NCI-H524 (cell line): ENCODE measurements at places on chromosomes 13 and 19.

DNA sequence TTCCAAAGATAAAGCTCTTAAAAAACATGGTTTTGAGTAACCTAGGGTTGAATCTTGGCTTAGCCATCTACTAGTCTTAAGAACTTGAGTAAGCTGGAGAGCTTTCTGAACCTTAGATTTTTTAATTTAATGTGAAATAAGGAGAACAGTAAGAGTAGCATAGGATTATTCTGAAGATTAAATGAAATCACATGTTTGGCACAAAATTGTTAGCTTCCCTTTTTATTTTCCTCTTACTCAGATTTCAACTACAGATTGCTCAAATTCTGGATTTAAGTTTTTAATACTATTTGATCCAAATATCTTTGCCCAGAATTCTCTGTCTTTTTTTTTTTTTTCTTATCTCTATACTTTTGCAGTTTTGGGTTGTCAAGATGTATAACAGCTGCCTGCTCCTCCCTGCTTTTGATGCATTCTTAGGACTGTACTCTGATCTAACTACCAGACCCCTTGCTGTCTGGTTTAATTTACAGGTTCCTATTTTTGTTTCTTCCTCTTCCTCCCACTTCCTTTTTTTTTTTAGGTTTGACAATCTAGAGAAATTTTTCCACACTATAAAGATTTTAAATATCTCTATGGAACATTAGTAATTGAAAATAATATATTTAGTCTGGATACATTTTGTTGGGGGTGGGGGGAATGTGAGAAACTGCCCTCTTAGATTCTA, 12.3 kb downstream of the POMP start:
- no peak for DNase-seq

DNA sequence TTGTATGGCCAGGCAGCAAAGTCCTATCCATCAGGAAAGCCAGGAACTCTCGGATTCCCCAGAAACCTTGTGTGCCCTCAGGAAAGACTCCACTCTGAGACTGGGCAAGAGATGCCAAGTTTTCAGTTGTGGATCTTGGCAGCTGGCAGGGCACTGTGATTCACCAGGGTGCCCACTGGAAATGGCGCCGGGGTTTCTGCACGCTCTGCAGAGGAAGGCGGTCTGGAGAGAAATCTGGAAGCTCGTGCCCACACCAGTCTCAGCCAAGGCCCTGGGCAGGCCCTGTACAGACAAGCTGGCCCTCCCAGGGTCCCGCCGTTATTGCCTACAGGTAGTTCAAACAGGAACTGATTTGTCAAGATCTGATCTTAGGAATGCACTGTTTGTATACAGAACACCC, 4.9 kb downstream of the NAPA start:
- no peak for DNase-seq

DNA sequence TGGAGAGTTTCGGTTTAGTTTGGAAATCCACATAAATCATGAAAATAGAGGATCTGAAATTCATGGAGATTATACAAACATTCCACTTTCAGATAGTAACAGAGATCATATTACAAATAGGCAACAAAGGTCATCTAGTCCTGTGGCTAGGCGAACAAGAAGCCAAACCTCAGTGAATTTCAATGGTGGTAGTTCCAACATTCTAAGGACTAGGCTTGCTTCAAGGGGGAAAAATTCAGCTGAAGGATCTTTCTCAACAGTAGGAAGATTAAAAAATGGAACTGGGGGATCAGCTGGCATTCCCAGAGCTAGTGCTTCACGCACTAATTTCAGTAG, 47.0 kb downstream of the FOXO1 start:
- DNase-seq, result no peak

GRCh38 chr13:19794631-19795030, 11.9 kb upstream of the PSPC1 start:
- no peak for DNase-seq

- no peak for DNase-seq
These were observed 636.1 kb upstream of the GPC6 start for GRCh38 chr13:92590503-92590908.

- peak; percentile 40 for DNase-seq
These were observed 140.5 kb downstream of the KLF12 start for GRCh38 chr13:73993661-73994060.

- no peak for DNase-seq
These were observed 361.0 kb downstream of the FGF14 start for GRCh38 chr13:102040812-102041211.

GRCh38 chr19:35000647-35001501, 751 bp downstream of the GRAMD1A start:
- peak; percentile 66 for DNase-seq

DNA sequence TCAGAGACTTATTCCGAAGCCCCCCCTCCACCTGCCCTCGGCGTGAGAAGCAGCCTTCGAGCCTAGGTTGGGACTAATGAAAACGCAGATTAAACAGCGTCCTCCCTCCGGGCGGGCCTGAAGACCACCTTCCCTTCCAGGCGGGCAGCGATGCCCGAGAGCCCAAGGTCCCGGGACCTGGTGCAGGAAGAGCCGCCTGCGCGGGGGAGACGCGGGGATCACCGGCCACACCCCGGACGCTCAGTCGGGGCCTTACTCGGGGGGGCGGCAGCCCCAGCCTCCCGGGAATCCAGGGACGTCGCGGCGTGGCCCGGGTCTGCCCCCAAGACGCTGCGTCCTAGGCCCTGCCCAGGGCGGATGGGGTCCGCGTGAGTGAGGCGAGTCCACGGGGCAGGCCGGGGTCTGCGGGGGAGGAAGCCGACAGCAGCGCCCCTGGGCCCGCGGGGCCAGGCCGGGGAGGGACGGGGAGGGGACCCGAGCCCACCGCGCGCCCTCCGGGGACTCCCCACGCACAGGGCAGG, 33.3 kb upstream of the SPACA7 start:
- no peak for DNase-seq

DNA sequence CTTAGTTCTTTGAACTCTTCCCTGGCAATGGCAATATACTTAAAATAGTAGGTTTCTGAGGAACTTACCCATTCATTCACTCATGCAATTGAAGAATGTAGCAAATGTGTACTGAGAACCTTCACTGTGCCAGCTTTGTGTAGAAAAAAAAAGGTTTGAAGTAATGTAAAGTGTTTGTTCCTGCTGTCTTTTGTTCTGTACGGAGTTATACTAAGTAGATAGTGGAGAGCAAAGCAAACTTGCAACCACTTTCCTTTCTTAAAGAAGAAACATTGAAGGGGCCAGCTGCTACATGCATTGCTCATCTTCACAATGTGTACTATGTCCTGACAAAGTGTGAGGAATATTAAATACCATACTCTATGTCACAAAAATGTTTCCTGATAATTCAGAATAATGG, 68.9 kb upstream of the FREM2 start:
- DNase-seq, result no peak

- DNase-seq, result no peak
These were observed 85.9 kb downstream of the TSHZ3 start for GRCh38 chr19:31263328-31263727.

GRCh38 chr19:3368441-3368795, 2.0 kb downstream of the NFIC start:
- no peak for DNase-seq

GRCh38 chr19:50666346-50667176, 17.3 kb downstream of the C19orf81 start:
- DNase-seq, result no peak

DNA sequence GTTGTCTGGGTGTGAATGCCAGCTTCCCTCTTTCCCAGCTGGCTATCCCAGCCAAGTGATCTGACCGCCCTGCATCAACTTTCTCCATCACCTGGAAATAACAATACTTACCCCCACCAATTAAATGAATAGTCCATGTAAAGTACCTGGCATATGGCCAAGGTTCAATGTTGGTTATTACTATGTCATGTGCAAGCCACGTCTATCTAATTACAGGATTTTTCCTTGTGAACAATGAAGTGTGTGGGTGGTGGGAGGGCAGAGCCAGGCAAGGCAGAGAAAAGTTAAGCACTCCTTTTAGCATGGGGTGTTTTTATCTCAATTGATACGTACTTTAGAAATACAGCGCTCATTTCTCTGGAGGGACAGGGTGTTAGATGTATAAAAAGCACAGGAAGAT, 121.1 kb downstream of the NHLRC3 start:
- no peak for DNase-seq

DNA sequence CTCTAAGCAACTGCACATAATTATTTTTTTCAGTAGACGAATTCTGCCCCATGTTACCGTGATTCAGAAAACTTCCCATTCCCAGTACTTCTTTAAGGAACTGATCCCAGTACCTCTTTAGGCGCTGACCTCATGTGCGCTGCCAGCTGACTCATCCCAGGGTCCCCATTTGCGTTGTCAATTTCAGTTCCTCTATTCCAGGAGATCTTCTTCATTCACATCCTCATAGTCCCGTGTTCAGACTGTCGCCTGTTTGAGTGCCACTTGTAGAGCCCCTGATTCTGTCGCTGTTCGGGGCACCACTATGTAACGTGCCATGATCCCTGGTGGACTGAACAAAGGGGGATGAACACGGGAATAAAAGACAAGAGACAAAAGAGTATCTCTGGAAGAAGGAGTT, 16.4 kb downstream of the FPR3 start:
- DNase-seq, result no peak

- no peak for DNase-seq
These were observed 512 bp downstream of the CC2D1A start for GRCh38 chr19:13906521-13906904.

DNA sequence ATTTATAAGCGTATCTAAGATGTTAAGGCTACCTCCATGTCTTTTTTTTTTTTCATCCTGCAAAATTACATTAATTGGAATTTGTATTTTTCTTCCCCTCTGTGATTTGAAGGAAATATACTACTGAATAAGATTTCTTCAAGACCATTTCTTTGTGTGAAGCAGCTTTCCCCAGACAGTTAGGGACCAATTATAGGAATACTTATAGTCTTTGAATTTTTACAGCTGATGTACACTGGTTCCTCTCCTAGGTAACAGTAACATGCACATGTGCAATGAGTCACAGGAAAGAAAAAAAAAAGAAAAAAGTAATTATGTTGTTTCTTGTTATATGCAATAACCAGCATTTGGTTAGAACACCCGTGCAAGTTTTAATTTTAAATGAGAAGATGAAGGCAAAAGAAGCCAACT, 82.0 kb downstream of the PCDH9 start:
- DNase-seq, result no peak

- DNase-seq, result no peak
These were observed 2.9 kb upstream of the DCUN1D2 start for GRCh38 chr13:113493315-113493951.

DNA sequence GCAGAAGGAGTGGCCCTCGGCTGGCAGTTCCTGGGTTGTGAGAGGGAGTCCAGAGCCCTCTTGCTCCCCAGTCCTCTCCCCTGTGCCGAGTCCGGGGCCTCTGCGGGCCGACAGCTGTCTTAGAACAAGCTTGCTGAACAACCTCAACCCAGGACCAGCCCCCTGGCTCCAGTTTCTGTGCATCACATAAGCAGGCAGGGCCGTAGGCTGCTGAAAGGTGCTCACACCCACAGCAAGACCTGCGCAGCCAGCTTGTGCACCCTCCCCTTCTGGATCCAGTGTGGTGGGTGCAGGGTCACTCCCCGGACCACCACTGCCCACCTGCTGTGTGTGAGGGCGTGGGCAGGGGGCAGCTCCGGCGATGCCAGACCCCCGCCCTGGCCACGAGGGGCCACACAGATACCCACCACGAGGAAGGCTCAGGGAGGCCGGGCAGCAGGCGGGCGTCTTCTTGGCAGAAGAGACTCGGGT, 25.2 kb upstream of the F7 start:
- DNase-seq, result no peak

- no peak for DNase-seq
These were observed 27.4 kb upstream of the CEBPA start for GRCh38 chr19:33329736-33330135.

DNA sequence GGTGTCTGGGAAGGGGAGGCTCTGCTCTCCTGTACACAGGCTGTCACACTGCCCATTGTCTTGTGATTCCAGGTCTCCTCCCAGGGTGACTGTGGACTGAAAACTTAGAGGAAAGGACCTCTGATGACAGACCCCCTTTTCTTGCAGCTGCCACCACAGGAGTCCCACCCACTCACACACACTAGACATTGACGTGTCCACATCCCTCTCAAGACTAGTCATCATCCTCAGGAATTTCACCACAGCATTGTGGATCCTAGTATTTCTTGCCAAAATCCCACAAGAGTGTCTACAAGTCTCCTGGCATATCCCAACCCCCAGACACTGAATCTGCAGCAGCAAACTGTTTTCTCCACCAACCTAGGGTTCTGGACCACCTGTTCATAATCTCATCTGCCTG, 5.3 kb downstream of the ZNF85 start:
- no peak for DNase-seq

DNA sequence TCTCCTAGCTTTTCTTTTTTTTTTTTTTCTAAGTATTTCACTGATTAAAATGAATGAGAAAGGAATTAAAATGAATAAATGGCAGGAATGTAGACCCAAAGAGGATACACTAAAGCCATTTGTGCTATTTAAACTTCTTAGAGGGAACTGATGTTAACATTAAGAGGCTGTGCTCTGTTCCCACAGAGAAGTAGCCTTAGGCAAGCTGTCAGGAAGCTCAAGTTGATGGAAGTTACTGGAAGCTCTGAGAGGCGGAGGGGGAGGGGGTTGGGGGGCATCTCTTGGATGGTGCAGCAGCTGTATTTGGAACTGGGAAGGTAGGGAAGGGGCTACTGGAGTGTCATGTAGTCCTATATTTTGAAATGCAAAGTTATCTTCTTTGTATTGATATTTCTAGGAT, 168.2 kb downstream of the DNAJC15 start:
- DNase-seq, result no peak

- DNase-seq, result no peak
These were observed 8.4 kb downstream of the ARRDC2 start for GRCh38 chr19:18016209-18016910.

- DNase-seq, result no peak
These were observed 7.5 kb upstream of the EMC10 start for GRCh38 chr19:50468818-50469217.
